Activated T-helper 9 cell treated with anti-CD3 and anti-CD28 coated beads, Interleukin-2, amount 50 U/mL, for 16 hours (primary cell): ENCODE measurements at places on chromosomes 6 and 20.

- DNase-seq: no peak
Observed at GRCh38 chr20:34189572-34190163, 51.6 kb upstream of the ASIP start.

DNA sequence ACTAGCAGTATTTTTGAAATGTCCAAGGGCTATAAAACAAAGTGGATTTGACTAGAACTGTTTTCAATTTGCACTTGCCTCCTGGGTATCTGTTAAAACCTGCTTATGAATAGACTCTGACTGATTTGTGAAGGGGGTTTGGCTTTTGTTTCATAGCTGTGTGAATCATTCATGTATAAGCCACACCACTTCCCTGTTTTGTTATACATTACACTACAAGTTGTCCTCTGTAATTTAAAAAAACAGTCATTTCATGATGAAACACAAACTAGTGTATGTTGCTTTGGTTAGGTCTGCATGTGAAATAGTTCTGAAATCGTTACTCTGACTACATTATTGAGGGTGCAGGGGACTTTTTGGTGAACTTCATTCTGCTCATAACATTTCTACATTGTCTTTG, 121.7 kb downstream of the NKAIN2 start:
- DNase-seq: no peak

- no peak for DNase-seq
Observed at GRCh38 chr20:62622877-62623487, 19.3 kb upstream of the SLCO4A1 start.

GRCh38 chr20:50737352-50737751, 6.0 kb downstream of the PARD6B start:
- DNase-seq: no peak

GRCh38 chr20:5548902-5549599, 201.2 kb upstream of the SHLD1 start:
- no peak for DNase-seq

DNA sequence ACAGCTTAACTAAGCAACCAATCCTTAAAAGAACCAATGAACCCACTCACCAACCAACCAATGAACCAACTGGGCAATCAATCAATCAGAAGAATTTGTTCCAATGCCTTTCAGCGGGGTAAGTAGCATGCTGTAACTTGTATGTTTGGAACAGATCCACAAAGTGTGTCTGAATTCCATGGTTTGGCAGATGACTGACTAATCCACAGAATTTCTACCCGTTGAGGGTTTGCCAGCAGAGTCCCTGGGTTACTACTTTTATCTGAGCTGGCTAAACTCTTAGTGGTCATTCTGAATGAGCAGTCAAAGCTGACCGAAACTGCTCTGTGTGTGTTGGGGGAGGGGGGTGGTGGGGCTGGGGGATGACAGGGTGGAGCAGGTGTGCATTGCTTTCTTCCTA, 125.0 kb upstream of the JAG1 start:
- no peak for DNase-seq

GRCh38 chr20:7137395-7138151, 370.1 kb downstream of the BMP2 start:
- DNase-seq: no peak

DNA sequence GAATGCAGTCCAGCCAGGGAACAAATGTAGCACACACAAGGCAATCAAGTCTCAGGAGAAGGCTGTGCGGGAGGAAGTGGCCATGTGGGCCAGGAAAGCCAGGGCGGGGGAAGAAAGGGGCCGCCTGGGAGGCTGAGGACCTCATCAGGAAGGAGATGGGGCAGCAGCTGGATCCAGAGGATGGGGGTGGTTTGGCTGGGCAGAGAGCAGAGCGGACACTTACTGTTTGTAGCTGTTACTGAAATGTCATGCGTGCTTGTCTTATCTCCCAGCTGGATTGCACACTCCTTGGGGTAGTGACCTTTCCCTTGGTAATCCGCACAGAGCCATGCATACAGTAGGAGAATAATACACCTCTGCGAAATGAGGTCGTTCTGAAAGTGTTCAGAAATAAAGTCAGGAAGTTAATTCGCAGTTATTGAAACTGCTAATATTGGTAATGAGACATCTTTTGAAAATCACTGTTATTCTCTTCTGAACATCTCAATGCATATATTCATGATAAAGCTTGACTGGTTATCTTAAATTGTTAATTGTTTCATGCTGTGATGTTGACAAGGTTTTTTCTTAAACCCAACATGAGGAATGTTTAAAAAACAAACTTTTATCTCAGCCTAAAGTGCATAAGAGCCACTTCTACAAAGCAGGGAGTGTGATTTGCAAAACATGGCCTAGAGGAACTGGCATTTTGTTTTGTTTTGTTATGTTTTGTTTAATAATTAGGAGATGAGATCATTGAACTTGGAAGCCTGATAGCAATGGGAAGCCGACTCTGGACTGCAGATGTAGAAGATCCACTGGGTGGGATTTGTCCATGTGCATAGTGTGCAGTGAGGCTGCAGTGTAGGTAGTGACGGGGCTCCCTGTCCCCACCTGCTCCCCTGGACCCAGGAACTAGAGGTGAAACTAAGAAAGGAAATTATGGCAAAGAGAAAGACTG, 18.0 kb upstream of the MAP3K4 start:
- no peak for DNase-seq

DNA sequence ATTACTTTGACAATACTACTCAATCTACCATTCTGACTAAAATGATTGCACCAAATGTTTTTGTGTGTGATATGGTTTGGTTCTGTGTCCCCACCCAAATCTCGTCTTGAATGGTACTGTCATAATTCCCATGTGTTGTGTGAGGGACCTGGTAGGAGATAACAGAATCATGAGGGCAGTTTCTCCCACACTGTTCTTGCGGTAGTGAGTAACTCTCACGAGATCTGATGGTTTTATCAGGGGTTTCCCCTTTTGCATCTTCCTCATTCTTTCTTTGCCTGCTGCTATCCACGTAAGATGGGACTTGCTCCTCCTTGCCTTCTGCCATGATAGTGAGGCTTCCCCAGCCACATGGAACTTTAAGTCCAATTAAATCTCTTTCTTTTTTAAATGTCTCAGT, 20.8 kb downstream of the SYCP2 start:
- no peak for DNase-seq

DNA sequence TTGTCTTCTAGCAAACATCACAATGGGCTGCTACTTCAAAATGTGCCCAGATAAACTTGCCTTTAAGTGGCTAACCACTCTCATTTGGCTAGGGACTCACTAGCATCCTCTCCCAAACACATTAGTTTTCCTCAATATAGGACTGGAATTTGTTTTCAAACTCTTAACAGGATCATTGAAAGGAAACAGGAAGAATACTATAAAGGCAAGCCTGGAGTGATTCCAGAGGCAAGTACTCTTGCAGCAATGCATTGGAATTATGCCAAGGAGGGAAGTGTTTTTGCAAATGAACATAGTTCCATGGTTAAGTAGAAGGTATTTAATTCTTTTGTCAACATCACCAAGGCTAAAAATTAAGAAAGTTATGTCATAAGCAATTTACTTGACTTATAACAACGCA, 12.2 kb downstream of the EPHA7 start:
- DNase-seq: no peak
